ENCODE measurements at places on chromosomes 2 and 18.

DNA sequence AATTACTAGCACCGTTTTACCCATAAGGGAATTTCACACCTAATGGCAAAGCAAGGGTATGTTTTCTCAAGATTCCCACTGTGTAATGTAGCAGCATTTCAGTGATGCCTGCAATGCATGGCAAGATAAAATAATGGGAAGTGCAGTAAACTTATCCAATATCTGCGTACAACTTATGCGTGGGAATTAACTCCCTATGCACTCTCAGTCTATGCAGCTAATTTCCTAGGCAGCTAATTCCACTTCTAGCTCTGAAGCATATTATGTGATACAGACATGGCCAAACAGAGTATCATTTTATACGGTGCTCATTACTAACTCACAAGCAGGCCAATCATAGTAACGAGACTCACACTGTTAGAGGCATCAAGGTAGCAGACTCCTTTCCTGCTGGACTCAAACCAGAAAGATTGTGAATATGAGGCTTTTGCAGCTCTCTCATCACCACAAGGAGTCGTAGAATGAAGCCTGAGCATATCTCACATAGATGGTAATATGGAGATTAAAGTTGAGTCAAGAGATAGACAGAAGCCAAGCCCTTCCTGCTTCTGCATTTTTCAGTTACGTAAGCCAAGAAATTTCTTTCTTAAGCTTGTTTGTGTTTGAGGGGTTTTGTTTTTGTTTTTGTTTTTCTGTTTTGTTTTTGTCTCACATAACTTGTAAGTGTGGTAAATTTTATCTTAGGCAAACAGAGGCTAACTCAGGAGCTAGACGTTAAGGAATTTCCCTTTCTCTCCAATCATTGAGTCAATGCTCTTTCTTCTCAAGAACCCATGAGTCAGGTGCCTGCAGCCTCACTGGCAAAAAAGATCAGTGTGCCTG is 34.8 kb upstream of the ITGAV start:
- DNase-seq, result no peak

GRCh38 chr2:45167920-45168629 is 158.8 kb upstream of the SIX2 start:
- DNase-seq, result no peak

- DNase-seq, result no peak
Observed at GRCh38 chr18:3478262-3478978, 28.4 kb downstream of the TGIF1 start.

GRCh38 chr2:204340511-204340910 is 204.8 kb upstream of the PARD3B start:
- DNase-seq, result no peak

GRCh38 chr2:71064754-71065621 is 3.5 kb upstream of the NAGK start:
- DNase-seq, result no peak

- DNase-seq, result no peak
Observed at GRCh38 chr2:25300001-25300400, 41.7 kb downstream of the DNMT3A start.

GRCh38 chr2:11582862-11583752 is 49.3 kb downstream of the GREB1 start:
- peak; percentile 81 for DNase-seq

- DNase-seq, result no peak
Observed at GRCh38 chr2:231795525-231796327, 9.5 kb downstream of the COPS7B start.
